Glutamatergic neuron (in vitro differentiated cells): ENCODE measurements at places on chromosomes 3 and 15. TPM values are rescaled to one million over a fixed set of nuclear protein-coding genes. Genes with fewer than 3 reads are reported as not detected.

DNA sequence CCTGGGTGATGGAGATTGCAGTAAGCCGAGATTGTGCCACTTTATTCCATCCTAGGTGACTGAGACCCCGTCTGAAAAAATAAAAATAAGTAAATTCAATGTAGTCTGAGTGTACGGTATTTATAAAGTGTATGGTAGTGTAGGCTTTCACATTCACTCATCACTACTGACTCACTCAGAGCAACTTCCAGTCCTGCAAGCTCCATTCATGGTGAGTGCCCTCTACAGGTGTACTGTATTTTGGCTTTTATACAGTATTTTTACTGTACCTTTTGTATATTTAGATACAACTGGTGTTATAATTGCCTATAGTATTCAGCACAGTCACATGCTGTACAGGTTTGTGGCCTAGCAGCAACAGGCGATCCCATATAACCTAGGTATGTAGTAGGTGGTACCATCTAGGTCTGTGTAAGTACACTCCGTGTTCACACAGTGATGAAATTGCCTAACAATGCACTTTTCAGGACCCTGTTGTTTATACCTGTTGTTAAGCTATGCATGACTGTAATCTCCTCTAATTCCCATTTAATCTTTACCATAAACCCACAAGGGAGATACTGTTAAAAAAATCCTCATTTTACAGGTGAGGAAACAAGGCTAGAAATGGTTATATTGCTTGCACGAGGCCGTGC is 19.3 kb downstream of the CACNA1D start:
- no peak overlapping the region for H3K4me3 ChIP-seq
- no peak overlapping the region for H3K27ac ChIP-seq
- H3K36me3 ChIP-seq: no peaks in the 10 kb centered on the region
- no peaks in the 10 kb centered on the region for H3K4me1 ChIP-seq
- no peaks in the 10 kb centered on the region for H3K27me3 ChIP-seq

DNA sequence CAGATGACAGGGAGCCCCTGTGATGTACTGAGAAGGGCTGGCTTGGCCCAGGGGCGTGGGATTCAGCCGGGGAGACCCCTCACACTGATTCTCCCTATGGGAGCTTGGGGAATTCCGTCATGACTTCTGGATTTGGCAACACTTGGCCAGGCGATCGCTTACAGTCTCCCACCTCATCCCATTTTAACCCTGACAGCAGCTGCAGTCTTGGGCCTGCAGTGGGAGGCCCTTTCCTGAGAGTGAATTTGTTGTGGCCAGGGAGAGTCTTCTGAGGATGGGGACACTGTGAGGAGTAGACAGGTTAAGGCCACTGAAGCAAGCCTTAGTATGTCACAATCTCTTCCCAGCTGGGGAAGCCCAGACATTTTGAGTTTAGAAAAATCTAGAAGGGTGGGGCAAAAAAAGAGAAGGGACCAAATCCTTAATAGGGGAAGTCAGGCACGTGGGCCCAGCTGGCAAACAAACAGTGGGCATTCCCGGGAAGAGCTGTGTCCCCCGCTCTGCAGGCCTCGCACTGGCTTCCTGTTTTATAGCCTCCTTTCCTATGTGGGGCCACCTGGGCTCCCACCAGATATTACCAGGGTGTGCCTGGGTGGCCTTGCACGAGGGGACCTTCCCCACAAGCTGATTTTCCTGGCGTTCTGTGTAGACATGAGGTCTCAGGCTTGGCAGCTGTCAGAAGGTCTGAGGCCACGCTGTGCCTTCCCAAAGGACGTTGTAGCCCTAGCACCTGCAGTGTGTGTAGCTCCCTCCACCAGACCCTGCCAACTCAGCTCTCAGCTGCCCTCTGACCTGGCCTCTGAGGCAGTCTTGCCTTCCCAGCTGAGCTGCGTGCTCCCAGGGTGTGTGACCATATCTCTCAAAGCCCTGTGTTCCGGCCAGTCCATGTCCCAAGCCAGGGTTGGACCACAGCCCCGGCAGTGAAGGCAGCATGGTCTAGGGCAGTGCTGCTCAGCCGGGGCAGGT is 64.5 kb downstream of the FEM1B start:
- DNase-seq: peak; percentile 25
- peaks cover 14% of the 10 kb centered on the region for H3K27me3 ChIP-seq
- H3K27ac ChIP-seq: peak overlapping the region; percentile 28
- peaks cover 52% of the 10 kb centered on the region for H3K4me1 ChIP-seq

DNA sequence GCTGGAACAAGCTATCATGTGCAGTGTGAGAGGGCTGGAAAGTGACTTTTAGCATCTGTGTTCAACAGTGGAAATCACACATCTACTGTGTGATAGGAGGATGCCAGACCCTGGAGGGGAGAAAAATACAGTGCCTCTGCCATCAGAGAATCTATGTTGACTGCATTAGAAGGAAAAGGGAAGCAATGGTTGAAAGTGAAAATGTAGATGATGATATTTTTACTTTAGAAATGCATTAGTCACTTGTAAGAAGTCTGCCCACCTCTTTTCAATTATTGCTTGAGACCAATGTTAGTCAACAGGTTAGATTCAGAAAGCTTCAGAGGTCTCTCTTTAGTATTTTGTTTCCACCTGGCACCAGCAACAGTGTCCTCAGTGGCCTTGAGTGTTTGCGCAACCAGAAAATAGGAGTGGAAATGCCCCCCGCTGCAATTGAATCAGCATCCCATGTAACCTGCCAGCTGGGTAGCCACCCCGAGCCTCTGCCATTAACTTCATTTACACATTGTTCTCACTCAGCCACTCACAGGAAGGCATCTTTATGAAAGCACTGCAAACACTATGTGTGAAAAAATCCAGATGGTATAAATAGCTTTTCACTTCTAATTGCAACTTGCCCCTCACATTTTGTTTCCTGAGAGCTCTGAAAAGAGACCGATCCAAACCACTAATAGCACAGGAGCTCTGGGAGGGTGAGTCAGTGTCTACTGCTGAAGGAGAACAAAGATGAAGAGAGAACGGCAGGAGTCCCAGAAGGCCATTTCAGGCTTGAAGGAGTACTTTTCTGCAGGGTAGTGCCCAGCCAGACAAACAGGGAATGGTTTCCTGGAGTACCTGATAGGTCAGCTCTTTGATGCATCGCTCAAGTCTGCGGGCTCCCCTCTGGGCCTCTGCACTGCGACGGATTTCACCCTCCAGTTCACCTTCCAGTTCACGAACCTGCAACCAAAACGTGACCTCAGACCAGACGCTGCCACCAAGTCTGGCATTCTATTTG is 92.1 kb downstream of the HHLA2 start:
- no peak overlapping the region for H3K4me3 ChIP-seq
- H3K27me3 ChIP-seq: peaks cover 3% of the 10 kb centered on the region
- no peaks in the 10 kb centered on the region for H3K36me3 ChIP-seq
- no peak for DNase-seq
- no peak overlapping the region for H3K27ac ChIP-seq

DNA sequence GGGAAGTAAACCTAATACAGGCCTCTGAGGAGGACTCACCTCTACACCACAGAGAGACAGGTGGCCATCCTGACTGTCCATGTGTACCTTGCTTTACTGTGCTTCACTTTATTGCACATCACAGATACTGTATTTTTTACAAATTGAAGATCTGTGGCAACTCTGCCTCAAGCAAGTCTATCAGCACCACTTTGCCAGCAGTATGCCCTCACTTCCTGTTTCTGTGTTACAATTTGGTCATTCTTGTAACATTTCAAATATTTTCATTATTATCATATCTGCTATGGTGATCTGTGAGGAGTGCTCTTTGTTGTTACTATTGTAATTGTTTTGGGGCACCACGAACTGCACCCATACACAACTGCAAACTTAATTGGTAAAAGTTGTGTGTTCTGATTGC is 78.0 kb downstream of the BBX start:
- peaks cover 2% of the 10 kb centered on the region for H3K27me3 ChIP-seq
- H3K36me3 ChIP-seq: peaks cover 15% of the 10 kb centered on the region
- no peak for DNase-seq
- peak overlapping the region; percentile 79 for H3K27ac ChIP-seq
- H3K4me3 ChIP-seq: peak overlapping the region; percentile 25
- H3K4me1 ChIP-seq: peaks cover 46% of the 10 kb centered on the region

DNA sequence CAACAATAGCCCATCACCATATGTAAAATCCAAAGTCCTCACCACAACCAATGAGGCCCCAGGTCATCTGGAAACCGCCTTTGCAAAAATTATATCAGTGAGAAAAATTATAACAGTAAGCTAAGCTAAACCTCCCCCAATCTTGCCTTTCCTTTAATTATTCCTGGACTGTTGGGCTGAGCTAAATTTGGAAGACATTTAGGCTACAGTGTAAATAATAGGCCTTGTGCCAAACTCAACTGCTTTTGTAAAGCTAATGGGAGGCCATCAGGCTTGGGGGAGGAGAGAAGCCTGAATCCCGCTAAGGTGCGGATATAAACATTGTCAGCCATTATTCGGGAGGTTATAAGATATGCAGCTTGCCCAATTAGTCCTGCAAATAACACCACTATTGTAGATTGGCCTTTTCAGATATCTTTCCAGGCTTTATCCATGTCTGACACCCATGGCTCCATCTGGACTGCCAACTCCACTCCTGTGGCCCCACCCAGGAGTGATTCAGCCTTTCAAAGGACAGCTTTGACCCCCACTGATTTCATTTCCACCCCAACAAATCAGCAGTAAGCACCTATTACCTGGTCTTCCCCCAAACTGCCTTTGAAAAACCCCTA is 53.0 kb upstream of the CA12 start:
- peaks cover 22% of the 10 kb centered on the region for H3K4me1 ChIP-seq
- DNase-seq: no peak
- no peaks in the 10 kb centered on the region for H3K36me3 ChIP-seq
- peaks cover 5% of the 10 kb centered on the region for H3K27me3 ChIP-seq

- peak within 1 kb of the TSS; percentile 88 for H3K27ac ChIP-seq
- H3K27me3 ChIP-seq: peaks cover 16% of the 10 kb centered on the region
- H3K4me3 ChIP-seq: peak within 1 kb of the TSS; percentile 93
- H3K4me1 ChIP-seq: peaks cover 25% of the 10 kb centered on the region
Observed at GRCh38 chr3:127628788-127629466, at the start of gene PODXL2. TSS of gene PODXL2 (plus strand) at chr3:127629185. CDS start at chr3:127629220, 35 bp downstream.

SV2B gene
- total RNA-seq: 7.1 TPM

UPK1B gene
- total RNA-seq: not detected

PTH1R gene
- 0.29 TPM for total RNA-seq

DUOXA1 gene
- not detected for total RNA-seq

SEMA5B gene
- 61.1 TPM for total RNA-seq

WDR49 gene
- total RNA-seq: 0.76 TPM
